ENCODE measurements at places on chromosomes 2 and 18.

DNA sequence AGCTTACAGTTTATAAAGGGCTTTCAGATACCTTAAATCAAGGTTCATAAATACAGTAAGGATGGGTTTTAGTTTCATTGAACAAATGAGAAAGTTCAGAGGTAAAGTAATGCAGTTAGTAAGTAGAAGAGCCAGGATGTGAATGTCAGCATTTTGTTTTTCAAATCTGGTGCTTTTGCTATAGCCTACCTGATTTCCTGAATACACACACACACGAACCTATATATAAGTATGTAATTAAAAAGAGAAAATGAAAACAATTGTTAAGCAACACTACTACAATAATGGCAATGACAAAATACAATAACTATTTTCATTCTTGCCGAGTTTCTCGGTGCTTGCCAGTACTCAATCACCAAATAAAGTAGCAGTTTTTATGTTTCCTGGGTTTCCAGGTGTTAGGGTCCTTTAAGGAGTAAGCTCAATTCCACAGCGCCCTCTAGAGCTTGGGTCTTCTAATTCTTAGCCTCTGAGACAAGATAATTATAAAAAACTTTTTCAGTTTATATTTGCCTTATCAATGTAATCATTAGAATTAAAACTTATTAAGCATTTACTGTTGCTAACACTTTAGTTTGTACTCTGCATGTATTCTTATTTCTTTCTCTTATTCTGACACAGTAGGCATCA, 512.9 kb upstream of the ACVR2A start:
- DNase-seq = peak; percentile 21

DNA sequence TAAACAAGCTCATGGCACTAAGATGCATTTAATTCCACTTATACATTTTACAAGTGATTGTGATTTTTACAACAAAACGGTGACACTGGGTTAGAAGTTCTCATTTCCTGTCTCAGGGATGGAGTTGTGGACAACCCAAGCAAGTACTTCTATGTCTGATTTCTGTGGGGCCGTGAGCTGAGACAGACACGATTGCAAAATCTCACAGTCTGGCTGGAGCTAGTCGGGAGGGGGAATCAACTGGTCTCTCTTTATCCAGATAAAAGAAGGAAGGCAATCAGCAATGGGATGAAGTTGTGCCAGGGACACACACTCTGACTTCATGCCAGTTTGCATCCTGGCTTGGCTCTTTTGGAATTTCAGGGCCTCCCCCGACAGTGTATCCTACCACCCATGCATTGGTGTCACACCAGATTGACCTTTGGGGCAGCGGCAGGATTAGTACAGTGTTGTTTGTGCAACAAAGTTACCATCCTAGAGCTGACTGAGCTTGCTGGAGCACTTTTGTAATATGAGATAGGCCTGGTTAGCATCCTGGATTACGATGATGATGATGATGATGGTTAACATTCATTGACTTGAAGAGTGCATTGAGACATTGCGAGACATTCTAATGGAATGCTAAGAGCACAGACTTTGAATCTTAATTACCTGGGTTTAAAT, 98.8 kb downstream of the CTAGE1 start:
- no peak for DNase-seq

DNA sequence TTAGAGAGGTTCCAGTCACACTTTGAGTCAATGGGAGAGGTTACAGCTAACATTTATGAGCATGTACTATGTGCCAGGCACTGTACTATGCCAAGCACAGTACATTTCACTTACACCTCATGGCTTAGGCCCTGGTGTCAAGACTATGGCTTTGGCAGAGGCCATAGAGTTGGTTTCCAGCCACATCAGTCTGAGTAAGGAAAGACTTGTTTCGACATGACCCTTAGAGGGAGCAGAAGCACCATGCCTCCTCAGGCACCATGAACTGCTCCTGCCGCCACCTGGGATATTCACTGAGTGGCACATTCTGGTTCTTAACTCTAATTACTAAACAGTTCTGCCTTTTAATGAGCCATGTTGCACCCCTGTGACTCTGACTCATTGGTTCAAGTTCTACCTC, 12.7 kb downstream of the DGUOK start:
- DNase-seq = no peak

- no peak for DNase-seq
These were observed 407.5 kb downstream of the RNF144A start for GRCh38 chr2:7324706-7325105.

- DNase-seq = no peak
These were observed 2.3 kb downstream of the RBBP8 start for GRCh38 chr18:22935431-22935830.
